ENCODE measurements at places on chromosomes 6 and 20. TPM values are rescaled to one million over a fixed set of nuclear protein-coding genes. Genes with fewer than 3 reads are reported as not detected.

DNA sequence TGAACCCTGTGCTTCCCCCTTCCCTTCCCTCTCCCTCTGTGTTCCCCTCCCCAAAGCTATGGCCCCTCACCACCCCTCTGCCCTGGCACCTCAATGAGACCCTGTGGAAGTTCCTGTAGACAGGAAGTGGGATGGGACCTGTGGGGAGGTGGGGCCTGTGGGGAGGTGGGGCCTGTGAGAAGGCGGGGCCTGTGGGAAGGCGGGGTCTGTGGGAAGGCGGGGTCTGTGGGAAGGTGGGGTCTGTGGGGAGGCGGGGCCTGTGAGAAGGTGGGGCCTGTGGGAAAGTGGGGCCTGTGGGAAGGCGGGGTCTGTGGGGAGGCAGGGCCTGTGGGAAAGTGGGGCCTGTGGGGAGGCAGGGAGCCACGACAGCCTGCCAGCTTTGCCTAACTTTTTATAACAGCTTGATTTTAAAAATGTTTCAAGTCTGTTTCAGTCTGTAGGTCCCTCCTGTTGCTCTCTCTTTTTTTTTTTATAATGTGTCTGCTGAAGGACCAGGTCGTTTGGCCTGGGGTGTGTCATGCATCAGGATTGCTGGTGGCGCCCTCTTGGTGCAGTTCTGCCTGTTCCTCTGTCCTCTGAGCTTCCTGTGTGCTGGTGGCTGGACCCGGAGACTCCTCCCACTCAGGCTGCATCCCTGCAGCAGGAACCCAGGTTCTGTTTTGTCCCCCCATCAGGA, 70.5 kb upstream of the SLCO4A1 start:
- H3K4me1 ChIP-seq, result peaks cover 7% of the 10 kb centered on the region
- peaks cover 19% of the 10 kb centered on the region for H3K27me3 ChIP-seq
- no peak overlapping the region for H3K4me3 ChIP-seq
- no peak for DNase-seq
- H3K36me3 ChIP-seq, result peaks cover 6% of the 10 kb centered on the region
- H3K27ac ChIP-seq, result no peak overlapping the region

DNA sequence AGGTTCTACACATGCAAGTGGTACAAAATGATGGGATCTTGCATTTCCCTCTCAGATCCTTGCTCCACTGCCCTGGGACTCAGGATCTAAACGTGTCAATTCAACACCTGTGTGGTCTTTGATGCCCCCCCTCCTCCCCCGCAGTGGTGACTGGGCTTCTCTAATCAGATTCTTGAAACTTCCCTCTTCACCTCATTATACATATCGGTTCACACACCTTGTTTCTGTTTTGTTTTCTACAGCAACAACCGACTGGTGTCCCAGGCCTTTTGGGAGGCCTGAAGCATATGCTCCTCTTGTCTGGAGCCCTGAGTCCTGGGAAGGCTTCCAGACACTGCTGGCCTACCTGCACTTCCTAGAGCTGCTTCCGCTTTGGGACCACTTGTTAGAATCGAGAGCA, 20.0 kb downstream of the SAMD3 start:
- no peaks in the 10 kb centered on the region for H3K4me1 ChIP-seq
- no peak overlapping the region for H3K4me3 ChIP-seq
- no peak overlapping the region for H3K27ac ChIP-seq
- H3K27me3 ChIP-seq, result no peaks in the 10 kb centered on the region
- no peak for DNase-seq

DNA sequence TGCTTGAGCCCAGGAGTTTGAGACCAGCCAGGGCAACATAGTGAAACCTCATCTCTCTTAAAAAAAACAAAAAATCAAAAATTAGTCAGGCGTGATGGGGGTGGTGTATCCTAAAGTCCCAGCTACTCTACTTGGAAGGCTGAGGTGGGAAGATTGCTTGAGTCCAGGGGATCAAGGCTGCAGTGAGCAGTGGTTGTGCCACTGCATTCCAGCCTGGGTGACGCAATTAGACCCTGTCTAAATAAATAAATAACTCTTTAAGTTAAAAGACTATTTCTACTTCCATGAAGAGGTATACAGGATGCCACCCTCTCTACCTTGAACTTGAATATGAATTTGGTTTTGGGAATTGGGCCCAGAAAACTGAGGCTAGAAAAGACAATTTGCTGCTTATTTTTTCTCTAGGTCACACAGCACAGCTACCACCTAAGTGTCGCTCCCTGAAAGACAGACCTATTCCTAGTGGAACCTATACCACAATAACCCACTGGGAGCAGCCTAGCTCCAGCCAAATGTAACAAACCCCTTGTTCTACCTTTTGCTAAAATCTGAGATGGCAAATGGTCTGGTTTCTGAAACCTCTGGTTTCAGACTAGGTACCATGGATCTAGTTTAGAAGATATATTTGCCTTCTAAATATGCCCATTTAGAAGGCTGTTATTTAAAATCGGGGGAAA, 35.2 kb downstream of the HMGCLL1 start:
- H3K27me3 ChIP-seq, result no peaks in the 10 kb centered on the region
- no peak for DNase-seq
- no peak overlapping the region for H3K27ac ChIP-seq
- no peaks in the 10 kb centered on the region for H3K36me3 ChIP-seq
- no peak overlapping the region for H3K4me3 ChIP-seq

GRCh38 chr6:43762966-43763695, 6.9 kb upstream of the VEGFA start:
- H3K27me3 ChIP-seq, result peaks cover 1% of the 10 kb centered on the region
- H3K4me1 ChIP-seq, result peaks cover 3% of the 10 kb centered on the region
- H3K27ac ChIP-seq, result no peak overlapping the region
- DNase-seq, result no peak
- H3K4me3 ChIP-seq, result no peak overlapping the region

DNA sequence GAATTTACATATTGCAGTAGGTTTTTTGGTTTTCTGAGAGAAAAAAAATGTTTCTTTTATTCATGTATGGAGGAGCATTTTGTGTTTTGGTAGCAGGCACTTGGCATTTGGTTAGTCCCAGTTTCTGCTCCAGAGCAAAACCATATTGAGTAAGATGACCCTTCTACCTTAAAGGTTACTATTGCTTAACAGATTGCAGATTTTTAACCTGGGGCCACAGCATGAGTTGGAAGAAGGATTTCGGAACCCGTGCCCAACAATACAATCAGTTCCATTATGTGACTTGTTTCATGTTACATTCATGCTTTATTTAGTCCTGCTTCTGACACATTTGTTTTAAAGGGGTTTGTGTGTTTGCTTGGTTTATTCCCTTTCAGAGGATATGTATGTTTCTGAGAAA, 496.3 kb downstream of the TFAP2B start:
- no peak for DNase-seq
- no peak overlapping the region for H3K27ac ChIP-seq
- no peaks in the 10 kb centered on the region for H3K4me1 ChIP-seq
- H3K27me3 ChIP-seq, result no peaks in the 10 kb centered on the region
- no peaks in the 10 kb centered on the region for H3K36me3 ChIP-seq
- no peak overlapping the region for H3K4me3 ChIP-seq

The DACT2 gene
- total RNA-seq, result 0.22 TPM

- peaks cover 11% of the 10 kb centered on the region for H3K36me3 ChIP-seq
- H3K4me1 ChIP-seq, result peaks cover 2% of the 10 kb centered on the region
- peaks cover 4% of the 10 kb centered on the region for H3K27me3 ChIP-seq
These were observed 66.3 kb downstream of the SMOC2 start for GRCh38 chr6:168507297-168507696.

DNA sequence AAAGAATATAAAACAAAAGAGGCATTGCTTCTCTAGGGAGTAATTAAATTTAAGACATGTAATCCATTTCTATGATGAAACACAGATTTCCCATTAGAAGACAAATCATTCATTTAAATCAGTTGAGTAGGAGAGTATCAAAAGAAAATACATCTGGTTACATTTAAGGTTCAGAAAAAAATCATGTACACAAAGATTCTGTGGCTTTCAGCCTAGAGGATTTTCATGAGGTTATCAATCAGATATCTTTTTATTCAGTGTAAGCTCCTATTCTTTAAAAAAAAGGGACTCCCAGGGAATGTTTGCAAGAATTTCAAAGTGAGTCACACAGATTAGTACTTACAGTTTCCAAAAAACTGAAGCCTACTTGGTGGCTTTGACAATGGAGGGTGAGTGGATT, 24.9 kb downstream of the COL21A1 start:
- H3K36me3 ChIP-seq, result no peaks in the 10 kb centered on the region
- DNase-seq, result no peak
- H3K4me1 ChIP-seq, result no peaks in the 10 kb centered on the region
- no peak overlapping the region for H3K4me3 ChIP-seq
- no peak overlapping the region for H3K27ac ChIP-seq
- no peaks in the 10 kb centered on the region for H3K27me3 ChIP-seq

Data from glutamatergic neuron (in vitro differentiated cells).